IMR-90 (cell line): ENCODE measurements at places on chromosomes 11 and 22. TPM values are rescaled to one million over a fixed set of nuclear protein-coding genes. Genes with fewer than 3 reads are reported as not detected.

The TECTA gene
- 0.18 and 0.28 TPM in 2 replicates for total RNA-seq

DNA sequence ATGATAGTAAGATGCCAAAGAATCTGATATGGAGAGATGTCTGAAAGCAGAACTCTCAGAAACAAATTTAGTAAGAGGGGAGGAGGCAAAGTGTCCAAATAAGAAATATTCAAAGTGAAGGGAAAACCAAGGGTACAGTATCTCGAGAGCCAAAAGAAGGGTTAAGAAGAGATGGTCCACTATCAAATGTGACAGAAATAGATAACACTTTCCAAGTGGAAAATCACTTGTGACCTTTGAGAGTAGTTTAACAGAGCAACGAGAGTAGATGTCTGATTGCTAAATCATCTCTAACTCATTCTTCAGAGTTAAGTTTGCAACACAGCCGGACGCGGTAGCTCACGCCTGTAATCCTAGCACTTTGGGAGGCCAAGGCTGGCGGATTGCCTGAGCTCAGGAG is 4.3 kb upstream of the BUD13 start:
- no peaks in the 10 kb centered on the region for H3K27me3 ChIP-seq
- peaks cover 22% of the 10 kb centered on the region for H3K36me3 ChIP-seq
- H3K27ac ChIP-seq = no peak overlapping the region

GRCh38 chr11:77074205-77074604 is 7.4 kb downstream of the CAPN5 start:
- no peak overlapping the region for H3K4me3 ChIP-seq
- no peaks in the 10 kb centered on the region for H3K27me3 ChIP-seq
- DNase-seq = no peak

GRCh38 chr11:2208691-2209369 is 37.2 kb upstream of the TH start:
- H3K27ac ChIP-seq = no peak overlapping the region
- no peak for DNase-seq
- H3K4me1 ChIP-seq = no peaks in the 10 kb centered on the region
- no peaks in the 10 kb centered on the region for H3K36me3 ChIP-seq
- no peak overlapping the region for H3K4me3 ChIP-seq

DNA sequence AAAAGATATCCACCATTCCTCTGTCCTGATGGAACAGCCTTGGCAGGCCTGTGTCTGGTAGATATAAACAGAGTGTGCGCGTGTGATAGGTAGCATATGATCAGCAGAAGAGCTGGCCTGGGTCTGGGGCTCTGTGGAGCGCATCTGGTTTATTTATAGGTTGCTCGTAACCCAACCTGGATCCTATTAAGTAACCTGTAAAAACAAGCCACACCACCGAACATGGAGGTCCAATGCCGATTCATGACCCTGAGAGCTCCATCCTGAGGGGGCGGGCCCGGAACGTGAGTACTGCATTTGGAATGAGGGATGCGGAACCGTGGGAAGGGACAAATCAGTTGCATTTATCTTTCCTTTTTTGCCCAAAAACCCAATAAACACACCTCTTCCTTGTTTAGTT is 31.9 kb upstream of the APOL5 start:
- H3K27ac ChIP-seq = no peak overlapping the region
- no peaks in the 10 kb centered on the region for H3K36me3 ChIP-seq
- DNase-seq = peak; percentile 50

The VSIG10L2 gene
- total RNA-seq = under 0.01 TPM in 1 of 2 replicates, not detected in the other

- H3K27ac ChIP-seq = no peak overlapping the region
- H3K4me1 ChIP-seq = peaks cover 15% of the 10 kb centered on the region
- no peaks in the 10 kb centered on the region for H3K36me3 ChIP-seq
- no peak for DNase-seq
- H3K4me3 ChIP-seq = no peak overlapping the region
Observed at GRCh38 chr11:86046116-86046515, 22.8 kb downstream of the PICALM start.
